ENCODE measurements at places on chromosomes 13 and 19. TPM values are rescaled to one million over a fixed set of nuclear protein-coding genes. Genes with fewer than 3 reads are reported as not detected.

AP1M2 gene
- total RNA-seq, result not detected

- H3K36me3 ChIP-seq, result peaks cover 13% of the 10 kb centered on the region
- no peak for DNase-seq
- no peaks in the 10 kb centered on the region for H3K27me3 ChIP-seq
- H3K27ac ChIP-seq, result no peak overlapping the region
- H3K4me3 ChIP-seq, result no peak overlapping the region
- peaks cover 46% of the 10 kb centered on the region for H3K4me1 ChIP-seq
These were observed 28.2 kb downstream of the GPC6 start for GRCh38 chr13:93254775-93255174.

DNA sequence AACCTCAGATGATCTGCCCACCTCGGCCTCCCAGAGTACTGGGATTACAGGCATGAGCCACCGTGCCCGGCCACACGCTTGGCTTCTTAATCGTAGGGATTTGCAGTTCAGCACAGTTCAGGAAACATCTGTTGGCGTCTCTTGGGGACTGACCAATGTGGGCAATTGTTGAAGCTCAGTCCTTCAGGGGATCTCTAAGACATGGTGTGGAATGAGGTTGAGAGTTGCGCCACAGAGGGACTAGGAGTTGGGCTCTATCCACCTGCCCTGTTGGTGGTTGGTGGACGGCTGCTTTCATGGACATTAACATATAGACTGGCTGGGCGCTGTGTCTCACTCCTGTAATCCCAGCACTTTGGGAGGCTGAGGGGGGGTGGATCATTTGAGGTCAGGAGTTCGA lies 37.3 kb upstream of the SIN3B start:
- H3K36me3 ChIP-seq, result no peaks in the 10 kb centered on the region
- H3K27ac ChIP-seq, result no peak overlapping the region
- H3K27me3 ChIP-seq, result no peaks in the 10 kb centered on the region
- no peak overlapping the region for H3K4me3 ChIP-seq
- no peaks in the 10 kb centered on the region for H3K4me1 ChIP-seq
- no peak for DNase-seq

DNA sequence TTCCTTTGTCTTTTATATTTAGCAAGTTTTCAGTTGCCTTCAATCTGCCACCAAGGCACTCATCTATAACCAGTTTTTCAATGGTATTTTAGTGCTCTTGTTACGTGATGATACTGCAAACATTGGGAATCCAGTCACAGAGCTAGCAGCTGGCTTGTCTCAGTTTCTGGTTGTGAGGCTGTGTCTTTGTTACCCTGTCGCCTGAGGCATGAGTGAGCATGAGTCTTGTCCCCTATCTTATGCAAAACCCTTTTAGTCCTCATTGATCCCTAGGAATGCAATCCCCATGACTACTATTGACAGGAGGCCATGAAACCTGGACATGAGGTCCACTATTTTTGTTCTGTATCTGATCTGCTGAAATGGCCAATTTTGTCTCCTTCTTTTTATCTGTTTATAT lies 391.0 kb downstream of the LMO7 start:
- no peaks in the 10 kb centered on the region for H3K27me3 ChIP-seq
- DNase-seq, result no peak
- no peak overlapping the region for H3K27ac ChIP-seq
- H3K4me3 ChIP-seq, result no peak overlapping the region

RXFP2 gene
- total RNA-seq, result not detected

PRR22 gene
- total RNA-seq, result 2.0 TPM

MYO1F gene
- 0.43 TPM for total RNA-seq

CD33 gene
- total RNA-seq, result not detected

MBD3L2 gene
- total RNA-seq, result not detected

DNA sequence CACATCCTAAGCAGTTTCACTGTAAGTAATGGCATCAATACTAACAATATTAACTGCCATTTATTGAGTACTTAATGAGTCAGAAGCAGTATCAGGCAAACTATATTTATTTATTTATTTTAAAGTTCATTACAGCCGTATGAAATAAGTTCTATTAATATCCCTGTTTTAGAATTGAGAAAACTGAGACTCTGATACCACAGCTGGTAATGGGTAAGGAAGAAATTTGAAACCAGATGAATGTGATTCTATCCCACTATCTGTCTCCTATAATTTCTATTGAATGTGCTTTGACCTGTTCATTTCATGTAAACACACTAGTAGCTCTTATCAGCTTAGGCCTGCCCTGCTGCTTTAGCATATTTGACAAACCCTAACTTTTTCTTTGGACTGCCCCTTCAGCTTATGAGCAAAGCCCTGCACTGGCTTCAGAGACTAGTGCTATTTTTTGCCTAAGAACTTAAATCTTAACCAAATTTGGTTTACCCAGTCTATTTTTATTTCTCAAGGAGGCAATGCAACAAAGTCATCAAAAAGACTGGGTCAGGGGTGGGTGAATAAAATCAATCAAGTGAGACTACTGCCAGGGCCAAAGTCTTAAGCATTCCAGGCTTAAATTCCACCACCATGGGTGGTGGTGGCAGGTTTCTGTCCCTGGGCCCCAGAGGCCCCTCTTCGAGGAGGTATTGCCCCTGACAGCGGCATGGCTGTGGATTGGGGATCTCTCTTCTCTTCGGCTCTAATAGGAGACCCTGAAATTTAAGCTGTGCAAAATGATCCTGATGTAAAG lies 143.4 kb downstream of the DLEU7 start:
- H3K27ac ChIP-seq, result no peak overlapping the region
- no peak for DNase-seq
- peaks cover 4% of the 10 kb centered on the region for H3K4me1 ChIP-seq
- H3K4me3 ChIP-seq, result no peak overlapping the region

DNA sequence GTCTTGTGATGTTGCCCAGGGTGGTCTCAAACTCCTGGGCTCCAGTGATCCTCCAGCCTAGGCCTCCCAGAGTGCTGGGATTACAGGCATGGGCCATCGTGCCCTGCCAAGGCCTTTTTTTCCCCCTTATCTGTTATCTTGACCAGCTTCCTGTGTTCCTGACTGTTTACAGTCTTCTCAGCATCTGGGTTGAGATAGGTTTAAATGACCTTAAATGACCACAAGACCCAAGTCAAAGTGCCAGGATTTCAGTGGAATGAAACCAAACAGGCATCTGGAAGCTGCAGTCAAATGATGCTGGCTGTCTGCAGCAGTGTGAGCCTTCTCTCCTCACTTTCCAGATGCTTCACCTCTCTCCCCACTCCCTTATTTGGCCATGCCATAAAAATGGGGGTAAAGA lies 114.2 kb upstream of the CLDN10 start:
- H3K27me3 ChIP-seq, result peaks cover 7% of the 10 kb centered on the region
- H3K4me3 ChIP-seq, result no peak overlapping the region
- H3K4me1 ChIP-seq, result no peaks in the 10 kb centered on the region

VAV1 gene
- not detected for total RNA-seq

IGSF23 gene
- not detected for total RNA-seq

CEACAM8 gene
- not detected for total RNA-seq

MUC16 gene
- not detected for total RNA-seq
